ENCODE measurements at places on chromosomes 5 and 9.

- no peak for DNase-seq
Measured at GRCh38 chr5:133564921-133565565, 47.3 kb downstream of the FSTL4 start.

- no peak for DNase-seq
Measured at GRCh38 chr5:32831624-32832023, 120.5 kb downstream of the NPR3 start.

GRCh38 chr5:151619812-151620460, 28.8 kb upstream of the FAT2 start:
- no peak for DNase-seq

DNA sequence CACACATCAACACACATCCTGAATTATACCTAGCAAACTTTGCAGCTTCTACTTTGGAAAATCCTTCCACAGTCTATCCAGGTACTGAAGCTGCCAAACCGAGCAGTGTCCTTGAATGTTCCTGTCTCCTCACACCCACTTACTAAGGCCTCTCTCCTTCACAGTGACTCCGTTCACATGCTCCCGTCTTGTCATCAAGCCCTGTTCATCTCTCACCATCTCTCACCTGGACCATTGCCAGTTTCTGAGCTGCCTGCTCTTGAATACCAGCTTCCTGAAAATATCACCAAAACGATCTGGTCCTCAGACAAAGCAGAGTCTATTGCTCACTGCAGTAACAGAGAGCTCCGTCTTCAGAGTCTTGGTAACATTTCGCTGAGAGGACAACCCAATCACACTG, 57.4 kb downstream of the GCNT1 start:
- DNase-seq: no peak

DNA sequence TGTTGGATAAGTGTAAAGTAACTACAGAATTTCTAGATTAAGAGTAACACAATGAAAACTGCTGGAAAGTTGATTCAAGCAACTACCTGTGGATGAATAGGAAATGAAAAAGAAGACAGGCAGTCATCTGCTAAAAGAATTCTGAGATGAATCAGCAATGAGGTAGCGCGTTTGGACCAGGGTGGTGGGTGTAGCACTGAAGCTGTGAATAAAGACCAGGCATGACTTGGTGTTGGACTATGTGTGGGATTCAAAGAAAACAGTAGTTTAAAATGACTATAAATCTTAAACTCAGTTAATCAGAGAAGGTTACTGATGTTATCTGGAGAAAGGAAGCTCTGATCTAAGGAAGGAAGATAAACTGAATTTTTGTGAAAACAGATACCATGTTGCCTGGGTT, 159.8 kb downstream of the FBN2 start:
- DNase-seq: peak; percentile 58

GRCh38 chr9:121788686-121789366, 137.4 kb downstream of the DAB2IP start:
- no peak for DNase-seq

DNA sequence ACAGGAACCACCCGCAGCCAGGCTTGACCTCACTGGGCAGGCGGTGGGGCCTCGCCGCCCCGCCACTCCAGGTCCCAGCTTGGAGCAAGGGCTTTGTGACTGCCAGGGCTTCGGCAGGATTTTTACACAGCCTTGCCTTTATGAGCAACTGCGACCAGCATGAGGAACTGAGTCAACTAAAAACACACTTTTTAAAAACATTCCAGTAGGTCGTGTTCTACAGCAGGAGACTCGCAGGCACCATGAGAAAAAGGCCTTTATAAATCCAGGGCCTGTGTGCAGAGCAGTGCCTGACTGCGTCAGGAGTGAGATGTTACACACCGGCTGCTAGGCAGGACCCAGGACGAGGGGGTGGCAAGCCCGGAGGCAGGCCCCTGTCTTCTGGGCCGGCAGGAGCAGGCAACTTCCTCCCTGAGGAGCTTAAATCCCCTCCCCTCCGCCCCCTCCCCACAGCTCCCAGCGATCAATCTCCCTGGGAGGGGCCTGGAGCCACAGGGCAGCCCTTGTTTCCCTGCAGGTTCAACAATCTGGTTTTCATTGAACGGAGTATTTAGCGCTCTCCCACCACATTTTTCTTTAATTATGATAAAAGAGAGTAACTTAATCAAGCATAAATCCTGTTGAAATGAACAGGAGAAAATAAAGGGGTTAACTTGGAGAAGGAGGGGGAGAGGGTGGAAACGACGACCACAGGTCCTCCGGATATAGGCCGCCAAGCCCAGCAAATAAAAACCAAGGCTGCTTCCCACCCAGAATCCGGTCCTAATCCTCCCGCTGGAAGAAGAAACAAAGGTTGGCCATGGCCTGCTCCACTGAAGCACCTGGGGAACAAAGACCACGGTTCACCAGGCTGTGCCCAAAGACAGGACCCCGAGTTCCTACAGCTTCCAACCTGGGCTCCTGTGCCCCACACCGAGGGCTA, 92.5 kb downstream of the ROR2 start:
- peak; percentile 59 for DNase-seq

Data from fibroblast of skin of right quadriceps (primary cell).